ENCODE measurements at places on chromosomes 13 and 19.

DNA sequence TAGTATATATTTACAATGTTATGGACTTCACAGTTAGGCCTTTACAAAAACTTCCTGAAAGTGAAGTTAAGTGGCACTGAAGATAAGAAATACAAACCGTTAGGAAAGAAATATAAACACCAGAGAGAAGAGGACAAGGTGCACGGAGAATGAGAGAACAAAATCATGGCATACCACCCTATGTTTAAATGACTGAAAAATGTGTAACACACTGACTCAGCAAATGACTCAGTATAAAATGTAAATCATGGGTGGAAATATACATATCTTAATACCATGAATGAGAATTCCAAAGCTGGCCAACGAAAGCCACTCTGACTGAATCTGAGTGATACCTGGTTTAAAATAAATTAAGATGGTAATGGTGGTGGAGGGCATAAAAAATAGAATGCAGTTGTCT is 260.8 kb downstream of the DNAJC15 start:
- DNase-seq = no peak

DNA sequence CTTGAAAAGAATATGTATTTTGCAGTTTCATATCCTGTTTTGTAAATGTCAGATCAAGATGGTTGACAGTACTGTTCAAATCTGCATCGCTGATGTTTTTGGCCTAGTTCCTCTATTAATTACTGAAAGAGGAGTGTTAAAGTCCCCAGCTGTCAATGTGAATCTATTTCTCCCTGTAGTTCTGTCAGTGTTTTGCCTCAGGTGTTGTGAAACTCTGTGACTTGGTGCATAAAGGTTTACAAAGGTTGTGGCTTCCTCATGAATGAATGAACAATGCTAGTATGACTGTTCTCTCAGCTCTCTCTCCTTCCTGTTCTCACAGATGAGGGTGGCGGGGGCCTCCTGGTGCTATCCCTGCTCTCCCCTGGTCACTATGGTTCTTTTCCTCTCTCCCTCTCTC is 142.4 kb downstream of the MYCBP2 start:
- no peak for DNase-seq

GRCh38 chr13:32877491-32877890 is 138.7 kb upstream of the KL start:
- DNase-seq = no peak

GRCh38 chr13:19981685-19982238 is 23.2 kb downstream of the ZMYM2 start:
- DNase-seq = no peak

DNA sequence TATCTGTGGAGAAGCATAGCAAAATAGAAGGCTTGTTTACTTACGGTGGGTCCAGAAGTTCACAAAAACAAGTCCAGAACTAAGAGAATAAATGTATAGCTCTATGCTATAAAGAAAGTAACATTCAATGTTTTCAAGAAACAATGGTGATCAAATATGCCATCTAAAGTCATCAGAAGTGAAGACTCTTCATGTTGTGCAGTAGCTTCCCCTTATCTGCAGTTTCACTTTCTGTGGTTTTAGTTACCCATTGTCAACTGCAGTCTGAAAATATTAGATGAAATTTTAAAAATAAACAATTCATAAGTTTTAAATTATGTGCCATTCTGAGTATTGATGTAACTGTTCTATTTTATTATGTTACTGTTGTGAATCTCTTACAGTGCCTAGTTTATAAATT is 72.5 kb downstream of the EDNRB start:
- no peak for DNase-seq

DNA sequence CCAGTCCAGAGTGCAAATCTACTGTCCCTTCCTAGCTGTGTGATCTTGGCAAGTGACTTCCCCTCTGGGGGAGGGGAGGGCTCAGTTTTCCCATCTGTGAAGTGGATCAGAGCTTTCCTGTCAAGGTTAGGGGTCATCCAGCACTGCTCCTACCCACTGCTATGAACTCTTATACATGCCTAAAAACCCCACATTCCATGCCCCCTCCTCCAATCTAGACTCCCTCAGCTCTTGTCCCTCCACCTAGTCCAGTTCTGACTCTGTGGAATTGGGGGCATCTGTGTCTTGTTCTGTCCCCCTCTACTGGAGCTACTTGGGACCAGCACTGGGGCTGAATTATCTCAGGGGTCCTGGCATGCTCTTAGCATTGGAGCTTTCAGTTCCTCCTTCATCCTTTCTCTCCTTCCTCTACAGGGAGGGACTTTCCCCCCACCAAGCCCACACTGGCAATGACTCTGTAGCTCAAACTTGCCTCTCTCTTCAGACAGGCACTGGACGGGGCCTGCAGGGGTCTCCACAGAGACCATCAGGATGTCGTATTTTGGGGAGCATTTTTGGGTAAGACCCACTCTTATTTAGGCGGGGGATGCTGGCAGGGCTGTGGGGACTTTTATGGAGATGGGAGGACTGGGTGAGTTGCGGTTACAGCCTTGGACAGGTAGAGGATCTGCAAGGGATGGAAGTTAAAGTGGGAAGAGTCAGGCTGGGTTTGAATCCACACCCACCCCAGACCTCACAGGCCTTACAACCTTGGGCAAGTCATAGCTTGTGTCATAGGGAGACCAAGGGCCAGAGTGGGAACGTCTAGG is 3.6 kb downstream of the FCHO1 start:
- DNase-seq = no peak

- DNase-seq = no peak
These were observed 131.2 kb downstream of the RXFP2 start for GRCh38 chr13:31870511-31870910.

GRCh38 chr13:83216479-83217245 is 665.6 kb downstream of the SLITRK1 start:
- no peak for DNase-seq

DNA sequence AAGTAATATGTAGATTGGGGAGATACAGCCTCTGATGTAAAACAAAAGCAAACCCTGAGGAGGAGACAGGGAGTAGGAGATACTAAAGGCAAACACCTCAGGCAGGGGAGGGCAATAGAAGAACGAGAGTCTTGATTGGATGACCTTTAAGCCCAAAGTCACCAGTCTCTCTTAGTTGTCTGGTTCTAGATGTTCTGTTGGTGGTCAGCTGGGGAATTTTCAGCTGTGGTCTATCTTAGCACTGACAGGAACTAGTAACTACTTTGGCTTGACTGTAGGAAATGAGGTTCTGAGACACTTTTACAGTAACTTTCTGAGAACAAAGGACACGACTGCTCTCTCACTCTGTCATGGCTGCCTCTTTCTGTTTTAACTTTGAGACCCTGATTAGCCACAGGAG is 290.7 kb upstream of the MIR17HG start:
- DNase-seq = no peak

- DNase-seq = no peak
These were observed 82.7 kb downstream of the FOXO1 start for GRCh38 chr13:40583738-40584137.

- no peak for DNase-seq
These were observed at the start of gene ETV2 for GRCh38 chr19:35641515-35642151. ETV2 (plus strand) TSS chr19:35641745; CDS start chr19:35642461, 716 bp downstream.

DNA sequence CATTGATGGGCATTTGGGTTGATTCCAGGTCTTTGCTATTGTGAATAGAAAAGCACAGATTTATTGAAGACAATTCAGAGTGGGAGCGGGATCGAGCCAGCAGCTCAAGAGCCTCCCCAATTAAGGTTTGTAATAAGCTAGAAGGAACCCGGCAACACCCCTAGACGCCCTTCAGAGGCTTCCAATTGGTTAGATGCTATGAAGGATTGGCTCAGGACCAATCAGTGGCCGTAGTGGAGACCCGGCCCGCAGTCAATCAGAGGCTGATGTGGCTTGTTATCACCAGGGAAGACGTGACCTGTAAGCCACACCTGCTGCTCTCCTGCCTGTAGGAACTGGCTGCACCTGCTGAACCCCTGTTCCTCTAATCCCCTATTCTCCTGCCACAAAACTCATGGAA is 14.6 kb downstream of the SIGLEC11 start:
- DNase-seq = no peak

DNA sequence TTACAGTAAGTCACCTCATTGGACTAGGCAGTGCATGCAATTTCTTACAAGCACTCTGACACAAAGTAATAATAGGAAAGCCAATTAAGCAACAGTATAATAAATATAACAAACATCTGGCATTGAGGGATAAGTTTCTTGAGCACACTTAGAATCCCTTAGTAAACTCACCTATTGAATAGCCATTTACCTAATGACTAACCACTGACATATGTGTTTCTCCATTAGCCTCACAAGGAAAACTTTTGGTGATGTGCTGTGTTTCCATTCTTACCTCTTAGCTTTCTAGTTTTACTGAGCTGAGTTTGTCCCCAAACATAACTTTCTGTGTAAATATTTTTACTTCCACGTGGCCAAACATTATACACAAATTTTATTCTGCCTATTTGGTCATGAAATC is 47.4 kb upstream of the PCDH9 start:
- DNase-seq = no peak

- no peak for DNase-seq
These were observed 606.6 kb downstream of the DCT start for GRCh38 chr13:93872786-93873347.

- no peak for DNase-seq
These were observed 61.1 kb downstream of the GPC5 start for GRCh38 chr13:91459485-91459884.

DNA sequence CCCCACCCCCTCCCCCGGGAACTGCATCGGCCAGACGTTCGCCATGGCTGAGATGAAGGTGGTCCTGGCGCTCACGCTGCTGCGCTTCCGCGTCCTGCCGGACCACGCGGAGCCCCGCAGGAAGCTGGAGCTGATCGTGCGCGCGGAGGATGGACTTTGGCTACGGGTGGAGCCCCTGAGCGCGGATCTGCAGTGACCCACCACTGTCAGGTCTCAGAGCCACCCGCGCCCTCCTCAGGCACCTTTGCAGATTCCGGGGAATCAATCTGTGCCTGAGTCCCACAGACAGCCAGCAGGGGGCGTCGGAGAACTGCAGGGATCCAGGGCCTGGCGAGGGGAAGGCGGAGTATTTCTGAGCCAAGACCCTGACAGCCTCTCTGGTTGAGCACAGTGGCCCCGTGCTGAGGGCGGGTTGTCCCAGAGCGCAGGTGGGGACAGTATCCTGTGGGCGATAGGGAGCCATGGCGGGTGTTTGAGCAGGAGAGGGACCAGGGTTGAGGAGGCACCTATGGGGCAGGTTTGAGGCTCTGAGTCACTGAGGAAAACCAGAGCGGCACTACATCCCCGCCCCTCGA is 30.4 kb upstream of the CYP4F8 start:
- DNase-seq = peak; percentile 64

GRCh38 chr13:73299787-73300186 is 241.0 kb downstream of the KLF5 start:
- no peak for DNase-seq

DNA sequence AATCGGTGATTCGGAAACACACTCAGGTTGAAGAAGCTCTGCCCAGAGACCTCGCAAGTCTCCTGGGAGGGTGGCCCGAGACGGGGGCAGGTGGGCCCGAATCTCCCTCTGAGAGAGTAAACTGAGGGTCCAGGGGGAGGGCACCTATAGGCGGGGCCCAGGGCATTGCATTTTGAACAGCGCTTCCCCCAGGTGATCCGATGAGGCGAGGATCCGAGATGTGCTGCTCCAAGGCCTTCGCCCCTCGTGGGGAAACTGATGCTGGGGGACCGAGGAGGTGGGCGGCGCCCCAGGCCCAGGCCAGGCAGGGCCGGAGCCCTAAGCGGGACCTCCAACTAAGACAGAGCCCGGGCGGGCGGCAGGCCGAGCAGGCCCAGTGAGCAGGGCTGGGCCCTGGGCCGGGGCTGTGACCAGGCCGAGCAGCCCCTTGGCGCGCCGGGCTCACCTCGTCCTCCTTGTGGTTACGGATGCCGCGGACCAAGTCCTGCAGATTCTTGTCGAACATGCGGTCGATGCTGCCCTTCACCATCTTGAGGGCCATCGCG is 500 bp downstream of the AP3D1 start:
- no peak for DNase-seq

DNA sequence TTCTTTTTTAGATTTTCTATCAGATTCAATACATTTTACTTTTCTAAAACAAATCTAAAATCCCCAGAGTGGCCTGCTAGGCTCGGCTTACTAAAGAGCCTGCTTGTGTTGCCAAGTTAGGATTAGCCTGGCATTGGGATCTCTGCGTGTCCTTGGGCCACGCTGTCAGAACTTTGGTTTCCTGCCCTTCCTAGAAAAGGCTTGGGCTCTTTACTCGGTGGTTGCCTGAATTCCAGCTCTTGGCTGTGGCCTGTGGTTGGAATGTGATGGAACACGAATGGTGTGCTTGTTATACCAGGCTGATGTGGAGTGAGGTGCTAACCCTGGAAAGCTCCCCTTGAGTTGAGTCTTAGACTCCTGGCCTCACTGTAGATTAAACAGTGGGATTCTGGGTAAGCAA is 8.5 kb downstream of the SPATA13 start:
- DNase-seq = no peak

Measured in stimulated activated CD4-positive, alpha-beta T cell treated with anti-CD3 and anti-CD28 coated beads, TNF-alpha, amount 100 ng/mL, for 1 hour (primary cell).